Ascending aorta (tissue), 2 donors: ENCODE measurements at places on chromosomes 1 and 21. TPM values are rescaled to one million over a fixed set of nuclear protein-coding genes. Genes with fewer than 3 reads are reported as not detected.
A peak's percentile ranks its signal among the peaks of the same experiment; 100 is the strongest.

The OR2T11 gene
- 2.8 TPM for total RNA-seq

The CNN3 gene
- total RNA-seq: 362 TPM

DNA sequence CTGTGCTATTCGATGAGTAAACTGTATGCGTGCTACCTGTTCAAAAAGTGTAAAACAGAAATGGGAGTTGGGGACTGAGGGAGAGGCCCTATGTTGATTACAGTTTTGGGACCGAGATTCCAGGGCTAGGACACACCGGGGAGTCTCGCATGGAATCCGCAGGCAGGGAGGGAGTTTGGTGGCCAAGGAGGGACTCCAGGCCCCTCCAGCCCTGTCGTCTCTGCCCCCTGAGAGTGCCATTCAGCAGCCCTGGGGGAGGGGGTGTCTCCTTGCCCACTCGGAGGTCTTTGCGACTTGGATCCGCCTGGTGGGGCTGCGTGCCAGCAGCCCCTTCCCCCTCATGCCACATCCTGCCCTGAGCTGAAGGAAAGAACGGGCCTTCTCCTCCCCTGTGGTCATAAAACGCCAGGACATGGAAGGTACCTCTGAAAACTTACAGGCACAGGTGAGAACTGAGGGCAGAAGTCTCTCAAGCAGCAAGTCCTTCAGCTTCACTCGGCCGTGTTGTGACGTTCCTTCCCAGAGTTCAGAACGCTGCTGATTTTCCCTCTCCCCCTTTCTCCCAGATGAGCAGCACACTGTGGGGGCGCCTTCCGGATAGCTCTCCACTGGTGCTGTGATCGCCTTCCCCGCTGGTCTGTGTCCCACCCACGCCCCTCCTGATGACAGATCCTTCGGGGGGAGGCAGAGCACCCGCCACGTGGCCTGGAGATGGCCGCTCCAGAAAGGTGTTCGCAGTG, 141.4 kb downstream of the PEX14 start:
- DNase-seq: no peak

- DNase-seq: no peak
Measured at GRCh38 chr1:185087746-185088145, 42.4 kb downstream of the RNF2 start.

GRCh38 chr21:38395581-38395980, 102.7 kb downstream of the ERG start:
- DNase-seq: no peak

- DNase-seq: no peak
Measured at GRCh38 chr1:235631816-235632215, 17.8 kb downstream of the GNG4 start.

DNA sequence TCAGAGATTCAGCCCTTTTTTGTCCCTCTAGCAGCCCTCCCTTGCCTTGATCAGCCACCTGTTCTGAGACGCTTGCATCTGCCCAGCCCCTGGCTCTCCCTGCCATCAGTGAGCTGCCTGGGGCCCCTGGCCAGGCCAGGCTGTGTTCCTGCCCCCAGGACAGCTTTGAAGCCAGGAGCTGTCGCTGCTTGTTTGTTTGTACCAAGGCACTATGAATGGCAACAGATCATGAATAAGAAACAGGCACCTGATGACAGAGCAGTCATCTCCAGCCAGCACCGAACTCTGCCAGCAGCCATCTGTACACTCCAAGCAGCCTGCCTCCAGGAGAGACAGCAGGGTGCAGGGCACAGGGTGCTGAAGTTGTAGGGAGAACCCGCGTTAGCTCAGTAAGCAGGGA, 8.1 kb upstream of the VWA5B1 start:
- DNase-seq: no peak

GRCh38 chr1:245604979-245605378, 450.2 kb downstream of the KIF26B start:
- DNase-seq: no peak

- no peak for DNase-seq
Measured at GRCh38 chr1:158199849-158200248, 19.2 kb downstream of the CD1D start.

DNA sequence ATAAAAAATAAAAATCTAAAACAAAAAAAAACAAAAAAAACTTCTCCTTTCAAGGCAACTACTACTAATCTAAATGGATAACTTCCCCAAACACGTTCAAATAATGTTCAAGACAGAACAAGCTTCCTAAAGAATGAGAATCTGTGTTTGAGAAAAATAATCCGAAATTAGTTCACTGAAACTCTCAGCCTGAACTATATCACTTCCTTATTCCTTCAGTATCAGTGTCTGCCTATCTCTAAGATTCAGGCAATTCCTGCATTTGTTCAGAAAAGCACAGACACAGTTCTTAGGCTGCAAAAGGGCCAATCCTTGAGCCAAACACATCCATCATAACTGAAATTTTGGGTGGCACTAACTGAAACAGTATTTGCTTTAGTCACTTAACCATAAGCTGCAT, 22.4 kb downstream of the DSTYK start:
- no peak for DNase-seq

DNA sequence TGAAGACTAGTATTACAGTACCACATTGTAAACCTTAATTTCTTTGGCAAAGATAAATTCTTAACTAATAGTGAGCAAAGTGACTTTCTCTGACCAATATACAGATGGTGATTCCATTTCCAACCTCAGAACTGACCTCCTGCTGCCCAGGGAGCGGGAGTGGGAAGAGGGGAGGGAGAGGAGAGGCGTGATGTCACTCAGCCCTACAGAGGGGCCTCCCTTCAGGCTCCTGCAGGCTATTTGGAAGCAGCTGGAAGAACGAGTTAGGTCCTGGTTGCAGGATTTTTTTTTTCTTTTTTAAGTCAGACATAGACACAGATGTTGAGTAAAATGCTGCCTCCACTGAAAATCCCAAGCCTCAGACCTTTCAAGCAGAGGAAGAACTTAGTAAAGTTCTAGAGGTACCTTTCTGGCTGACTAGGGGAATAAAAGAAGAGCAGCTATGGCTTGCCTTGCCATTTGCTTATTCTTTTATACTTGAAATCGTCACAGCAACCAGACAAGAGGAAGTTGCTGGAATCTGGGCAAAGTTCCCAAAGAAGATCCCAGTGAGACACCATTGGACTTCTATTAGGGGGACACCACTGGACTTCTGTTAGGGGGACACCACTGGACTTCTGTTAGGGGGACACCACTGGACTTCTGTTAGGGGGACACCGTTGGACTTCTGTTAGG, 54.5 kb downstream of the EXO1 start:
- DNase-seq: no peak

DNA sequence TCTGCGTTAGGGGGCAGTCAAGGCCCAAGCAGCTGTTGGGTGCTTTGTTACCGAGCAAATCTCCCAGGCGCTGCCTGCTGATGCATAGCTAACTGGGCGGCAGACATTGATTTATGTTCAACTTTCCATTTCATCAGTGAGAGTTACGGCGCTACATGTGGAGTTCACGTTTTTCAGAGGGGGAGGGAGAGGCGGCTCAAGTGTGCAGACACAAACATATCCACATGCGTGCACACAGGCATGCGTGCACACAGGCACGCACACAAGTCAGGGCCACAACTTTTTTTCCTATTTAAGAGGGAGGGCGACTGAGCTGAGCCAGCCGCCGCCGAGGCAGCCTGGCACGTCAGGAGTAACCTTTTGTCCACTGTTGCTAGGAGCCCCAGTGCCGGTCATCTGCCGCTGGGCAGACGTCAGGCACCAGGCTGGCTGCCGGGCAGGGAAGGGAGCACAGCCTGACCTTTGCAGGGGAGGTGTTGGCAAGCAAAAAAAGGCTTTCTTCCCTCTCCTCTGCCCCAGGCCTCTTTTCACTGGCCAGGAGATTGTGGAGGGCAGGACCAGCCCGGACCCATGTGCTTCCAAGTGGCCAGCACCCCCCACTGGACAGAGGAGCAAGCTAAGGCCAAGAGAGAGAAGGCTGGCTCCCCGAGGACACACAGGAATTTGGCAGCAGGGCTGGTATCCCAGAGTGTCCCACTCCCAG, 73.3 kb downstream of the MRPL37 start:
- DNase-seq: peak; percentile 53

The TCP10L gene
- 3.9 TPM for total RNA-seq

GRCh38 chr1:170096806-170097340, 22.4 kb upstream of the KIFAP3 start:
- no peak for DNase-seq

DNA sequence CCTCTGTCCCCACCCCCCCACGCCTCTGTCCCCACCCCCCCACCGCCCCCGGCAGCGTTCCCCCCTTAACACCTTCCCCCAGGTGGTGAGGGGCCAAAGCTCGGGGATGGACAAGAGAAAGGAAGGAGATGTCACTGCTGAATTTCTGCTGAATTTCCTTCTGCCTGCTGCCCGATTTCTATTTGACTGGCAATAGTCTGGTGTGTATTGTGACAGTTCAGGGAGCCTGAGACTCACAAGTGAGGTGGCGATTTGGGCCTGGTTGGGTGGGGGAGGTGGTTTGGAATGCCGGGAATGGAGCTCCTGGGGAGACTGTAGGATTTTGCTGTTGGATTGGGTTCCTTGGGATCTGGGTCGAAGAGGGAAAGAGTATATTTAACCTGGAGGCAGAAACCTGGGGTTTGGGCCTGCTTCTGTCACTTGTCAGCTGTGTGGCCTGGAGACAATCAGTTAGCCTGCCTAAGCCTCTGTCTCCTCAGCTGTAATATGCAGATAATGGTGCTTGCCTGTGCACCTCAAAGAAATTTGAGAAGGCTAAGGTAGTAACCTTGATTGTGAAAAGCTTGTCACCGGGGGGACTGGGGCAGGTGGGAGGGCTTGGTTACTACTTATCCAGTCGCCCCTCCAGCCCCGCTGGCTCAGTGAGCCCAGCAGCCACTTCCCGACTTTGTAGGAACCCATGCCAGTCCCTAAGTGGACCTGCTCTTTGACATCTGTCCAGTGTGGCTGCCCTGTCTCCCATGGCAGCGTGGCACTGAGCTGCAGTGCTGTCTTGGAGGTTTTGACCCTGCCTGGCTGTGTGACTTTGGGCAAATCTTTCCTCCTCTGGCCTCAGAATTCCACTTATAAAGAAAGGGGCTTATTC, 7.7 kb upstream of the LMNA start:
- no peak for DNase-seq

GRCh38 chr1:181179279-181179986, 90.9 kb downstream of the IER5 start:
- no peak for DNase-seq

The G0S2 gene
- 15.1 TPM for total RNA-seq

DNA sequence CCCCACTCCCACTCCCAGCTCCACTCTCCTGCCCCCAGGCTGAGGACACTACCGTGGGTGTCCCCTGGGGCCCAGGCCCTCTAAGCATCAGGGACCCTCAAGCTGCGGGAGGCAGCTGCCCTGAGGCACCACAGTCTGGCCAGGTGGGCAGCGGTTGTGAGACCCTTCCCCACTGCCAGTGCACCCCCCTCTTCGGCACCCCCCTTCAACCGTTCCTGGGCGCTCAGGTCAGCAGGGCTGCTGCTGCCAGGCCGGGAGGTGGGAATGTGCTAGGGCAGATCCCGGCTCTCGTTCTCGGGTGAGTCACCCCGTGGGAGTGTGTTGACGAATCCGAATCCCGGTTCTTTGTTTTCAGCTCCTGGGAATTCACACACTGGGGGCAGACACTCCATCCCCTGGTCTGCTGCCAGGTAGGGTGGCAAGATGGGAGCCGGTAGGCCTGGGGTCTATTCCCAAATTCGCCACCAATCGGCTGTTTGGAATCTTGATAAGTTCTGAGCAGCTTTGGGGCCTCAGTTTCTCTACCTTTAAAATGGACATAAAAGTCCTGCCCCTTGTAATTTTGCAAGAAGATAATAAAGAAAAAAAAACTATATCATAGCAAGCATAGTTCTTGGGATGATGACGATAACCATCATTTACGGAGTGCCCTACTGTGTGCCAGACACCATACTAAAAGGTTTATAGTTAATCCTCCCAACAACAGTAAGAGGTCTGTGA, 28.5 kb upstream of the CASZ1 start:
- DNase-seq: no peak

The CCDC17 gene
- not detected for total RNA-seq

DNA sequence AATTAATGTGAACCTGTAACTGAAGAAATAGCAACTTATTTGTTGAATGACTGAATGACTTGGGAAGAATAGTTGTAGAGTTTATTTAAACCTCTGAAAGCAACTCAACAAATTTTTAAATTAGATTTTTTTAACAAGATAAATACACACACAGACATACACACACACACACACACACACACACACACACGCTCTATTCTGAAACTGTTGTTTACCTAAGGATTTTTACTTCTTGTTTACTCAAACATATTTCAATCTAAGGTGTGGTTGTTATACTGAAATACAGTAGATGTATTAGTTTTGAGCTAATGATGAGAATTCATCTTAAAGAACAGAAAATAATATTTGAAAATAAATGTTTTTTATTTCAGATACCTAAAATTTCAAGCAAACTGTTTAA, 11.5 kb downstream of the ACADM start:
- no peak for DNase-seq

- no peak for DNase-seq
Measured at GRCh38 chr1:166730299-166730888, 108.9 kb upstream of the POGK start.

The IFI44 gene
- total RNA-seq: 5.9 TPM

The KLHDC8A gene
- total RNA-seq: not detected

The DONSON gene
- 0.53 TPM for total RNA-seq

- no peak for DNase-seq
Measured at GRCh38 chr21:29849735-29850176, 90.0 kb downstream of the GRIK1 start.

DNA sequence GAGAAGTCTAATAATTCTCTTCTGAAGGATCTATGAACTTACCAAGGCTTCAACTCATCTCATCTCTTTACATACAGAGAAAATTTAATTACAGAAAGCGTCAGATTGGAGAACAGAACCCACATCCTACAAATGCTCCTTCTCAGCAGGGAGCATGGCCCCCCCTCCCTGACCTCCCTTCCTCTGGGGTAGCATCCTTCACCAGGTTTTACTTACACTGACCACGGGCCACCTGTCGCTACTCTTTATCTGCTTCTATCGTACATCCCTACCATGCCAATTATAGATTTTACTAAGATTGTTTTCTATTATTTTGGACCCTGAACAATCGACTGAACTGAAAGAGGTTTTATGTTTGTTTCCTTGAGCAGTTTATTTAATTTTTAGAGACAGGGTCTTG, 25.8 kb downstream of the RIPPLY3 start:
- no peak for DNase-seq

DNA sequence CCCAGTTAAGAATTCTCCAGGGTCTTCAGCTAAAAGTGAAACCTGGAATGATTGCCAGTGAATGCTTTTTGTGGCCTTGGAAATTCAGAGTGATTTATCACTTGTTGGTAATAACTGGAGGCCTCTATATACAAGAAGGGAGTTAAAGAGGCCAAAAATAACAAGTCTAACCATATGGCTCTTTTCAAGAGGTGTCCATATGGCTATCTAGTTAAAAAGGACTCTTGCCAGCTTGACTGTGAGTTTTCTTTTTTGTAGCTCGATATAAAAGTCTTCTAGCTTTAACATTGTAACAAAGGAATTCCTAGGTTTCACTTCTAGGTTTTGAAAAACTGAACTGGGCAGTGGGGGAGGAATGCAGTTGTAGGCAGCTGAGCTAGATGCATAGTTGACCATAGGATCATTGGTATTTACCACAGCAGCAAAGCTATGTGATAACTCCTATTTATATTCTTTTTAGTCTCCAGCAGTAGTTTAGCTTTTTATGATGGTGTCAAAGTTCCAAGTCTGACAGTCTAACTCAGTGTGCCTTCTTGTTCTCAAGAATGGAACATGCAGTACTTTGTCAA, 44.4 kb downstream of the CACHD1 start:
- DNase-seq: no peak

The DNAJB4 gene
- 20.1 TPM for total RNA-seq

GRCh38 chr21:36171741-36172331, 15.2 kb downstream of the DOP1B start:
- no peak for DNase-seq
